Kidney epithelial cell (primary cell): ENCODE measurements at places on chromosomes 6 and 20.

- no peak for DNase-seq
Measured at GRCh38 chr20:56989516-56989915, 276.9 kb downstream of the BMP7 start.

DNA sequence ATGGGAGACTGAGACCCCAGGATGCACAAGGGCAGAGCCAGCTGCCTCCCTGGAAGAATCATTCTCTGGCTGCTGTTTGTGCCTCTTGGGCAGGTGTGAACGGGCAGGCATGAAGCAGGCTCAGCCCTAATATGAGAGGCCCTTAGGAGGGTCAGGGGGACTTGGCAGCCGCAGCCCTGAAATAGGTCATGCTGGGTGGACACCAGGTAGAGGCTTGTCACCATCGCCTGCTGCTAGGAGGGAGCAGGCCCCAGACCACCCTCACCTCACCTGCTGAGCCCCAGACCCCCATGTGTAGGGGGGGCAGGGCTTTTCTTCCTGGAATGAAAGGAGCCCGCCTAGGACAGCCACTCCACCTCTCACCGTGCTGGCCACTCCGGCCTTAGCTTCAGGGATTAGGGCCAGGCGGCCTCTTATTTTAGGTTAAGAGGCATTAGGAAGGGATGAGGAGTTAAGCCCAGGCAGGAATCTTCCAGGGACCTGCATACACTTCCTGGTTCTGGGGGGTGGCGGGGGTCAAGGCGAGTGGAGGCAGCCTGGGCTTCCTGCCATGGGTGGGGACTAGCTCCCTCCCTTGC, 92.4 kb downstream of the ASXL1 start:
- no peak for DNase-seq

DNA sequence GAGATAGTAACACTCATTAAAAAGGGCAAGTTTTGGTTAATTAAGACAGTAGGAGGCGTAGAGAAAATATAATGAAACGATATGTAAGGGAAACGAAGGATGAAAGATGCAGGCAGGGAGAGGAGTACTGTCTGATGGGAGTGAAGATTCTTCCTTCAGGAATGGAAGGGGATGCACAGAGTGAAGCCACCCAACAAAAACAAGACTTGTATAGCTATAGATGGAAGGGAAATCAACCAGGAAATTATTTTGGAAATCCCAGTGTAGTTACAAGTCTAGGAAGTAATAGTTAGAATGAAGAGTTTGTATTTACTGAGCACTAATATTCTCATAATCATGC, 19.7 kb upstream of the HLA-DRB1 start:
- DNase-seq = no peak

GRCh38 chr20:58092871-58093270, 135.6 kb downstream of the ANKRD60 start:
- no peak for DNase-seq

DNA sequence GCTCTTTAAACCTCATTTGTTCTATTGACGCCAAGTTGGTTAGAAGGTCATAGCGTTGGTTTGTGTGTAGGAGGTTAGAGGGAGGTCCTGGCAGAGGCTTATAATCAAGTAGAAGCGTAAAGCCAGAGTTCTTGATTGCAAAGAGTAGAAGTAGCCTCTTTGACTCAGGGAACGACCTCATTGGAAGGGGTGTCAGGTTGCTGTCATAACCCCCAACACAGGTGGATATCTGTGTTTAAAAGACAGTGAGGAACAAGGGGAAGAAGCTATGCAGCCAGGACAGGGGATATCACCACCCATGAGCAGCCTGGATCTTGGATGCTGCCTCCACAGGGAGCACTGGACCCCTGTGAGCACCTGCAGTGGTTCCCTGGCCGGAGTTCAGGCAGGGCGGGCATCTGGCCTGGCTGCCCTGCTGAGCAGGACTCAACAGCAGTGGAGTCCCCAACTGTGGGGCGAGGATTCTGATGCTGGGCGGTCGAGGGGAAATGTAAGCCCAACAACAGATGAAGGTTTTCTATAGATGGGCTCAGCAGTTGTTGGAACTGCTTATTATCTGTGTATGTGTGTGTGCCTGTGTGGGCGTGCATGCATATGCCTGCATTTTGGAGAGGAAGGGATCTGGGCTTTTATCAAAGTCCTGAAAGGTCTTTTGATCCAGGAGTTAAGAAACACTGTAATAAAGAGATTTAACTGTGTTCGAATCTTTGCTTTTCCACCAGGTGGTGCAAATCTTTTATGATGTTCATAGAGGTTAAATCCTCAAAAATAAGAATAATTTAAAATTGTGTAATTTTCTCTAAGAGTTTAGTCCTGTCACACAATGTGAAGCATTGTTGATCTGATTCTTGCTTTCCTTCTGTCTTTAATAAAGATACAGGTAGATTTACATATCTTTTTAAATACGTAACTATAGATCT, 27.7 kb downstream of the HIVEP1 start:
- DNase-seq = no peak

- no peak for DNase-seq
Measured at GRCh38 chr6:5278047-5278446, 16.7 kb downstream of the FARS2 start.

DNA sequence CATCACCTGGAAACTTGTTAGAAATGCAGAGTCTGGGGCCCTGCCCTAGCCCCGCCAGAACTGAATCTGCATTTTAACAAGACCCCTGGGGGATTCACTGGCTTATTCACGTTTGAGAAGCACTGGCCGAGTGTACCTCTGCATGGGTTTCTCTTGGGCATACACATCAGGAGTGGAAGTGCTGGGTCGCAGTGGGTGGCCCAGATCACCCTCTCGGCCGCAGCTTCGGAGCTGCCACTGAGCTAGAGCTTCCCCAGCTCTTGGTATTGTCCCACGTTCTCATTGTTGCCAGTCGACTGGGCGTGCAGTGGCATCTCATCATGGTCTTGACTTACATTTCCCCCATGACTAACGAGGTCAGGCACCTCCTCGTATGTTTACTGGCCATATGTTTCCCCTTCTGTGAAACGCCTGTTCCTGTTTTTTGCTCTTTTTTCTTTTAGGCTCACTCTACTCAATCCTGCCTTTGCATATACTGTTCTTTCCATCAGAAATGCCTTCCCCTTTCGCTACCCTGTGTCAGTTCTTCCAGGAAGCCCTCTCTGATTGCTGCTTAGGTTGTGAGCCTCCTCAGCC, 3.0 kb upstream of the DLGAP4 start:
- DNase-seq = no peak

DNA sequence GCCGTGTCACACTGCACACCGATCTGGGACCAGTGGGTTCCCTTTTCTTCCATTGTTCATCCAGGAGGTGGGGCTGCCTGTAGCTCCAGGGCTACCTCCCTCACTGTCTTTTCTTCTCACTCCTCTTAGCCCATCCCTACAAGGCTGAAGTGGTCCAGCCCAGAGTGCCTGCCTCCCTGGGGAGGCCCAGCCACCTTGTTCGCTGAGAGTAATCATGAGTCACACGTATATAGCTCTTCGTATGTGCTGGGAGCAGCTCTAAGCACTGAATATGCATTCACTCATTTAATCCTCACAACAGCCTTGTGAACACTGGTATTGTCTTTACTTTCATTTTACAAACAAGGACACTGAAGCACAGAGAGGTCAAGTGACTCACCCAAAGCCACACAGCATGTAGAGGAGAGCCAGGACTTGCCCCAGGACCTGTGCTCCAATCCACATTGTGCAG, 14.7 kb upstream of the CCDC167 start:
- no peak for DNase-seq

DNA sequence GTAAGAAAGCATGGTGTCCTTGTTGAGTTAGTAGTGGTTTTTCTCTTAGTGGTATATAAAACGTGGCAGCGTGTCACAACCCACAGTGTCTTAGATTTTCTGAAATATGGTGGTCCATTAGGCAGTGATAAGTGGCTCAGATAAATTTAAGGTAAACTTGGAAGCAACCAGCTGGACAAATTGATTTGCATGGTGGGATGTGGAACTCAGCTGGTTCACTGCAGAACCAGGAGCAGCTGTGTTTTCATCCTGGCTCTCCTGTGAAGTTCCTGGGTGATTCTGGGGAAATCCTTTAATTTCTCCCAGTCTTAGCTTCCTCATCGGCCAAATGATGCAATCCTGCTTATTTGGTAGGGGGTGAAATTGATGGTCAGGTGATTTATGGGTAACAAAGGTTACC, 32.9 kb upstream of the EEF1E1 start:
- DNase-seq = no peak

DNA sequence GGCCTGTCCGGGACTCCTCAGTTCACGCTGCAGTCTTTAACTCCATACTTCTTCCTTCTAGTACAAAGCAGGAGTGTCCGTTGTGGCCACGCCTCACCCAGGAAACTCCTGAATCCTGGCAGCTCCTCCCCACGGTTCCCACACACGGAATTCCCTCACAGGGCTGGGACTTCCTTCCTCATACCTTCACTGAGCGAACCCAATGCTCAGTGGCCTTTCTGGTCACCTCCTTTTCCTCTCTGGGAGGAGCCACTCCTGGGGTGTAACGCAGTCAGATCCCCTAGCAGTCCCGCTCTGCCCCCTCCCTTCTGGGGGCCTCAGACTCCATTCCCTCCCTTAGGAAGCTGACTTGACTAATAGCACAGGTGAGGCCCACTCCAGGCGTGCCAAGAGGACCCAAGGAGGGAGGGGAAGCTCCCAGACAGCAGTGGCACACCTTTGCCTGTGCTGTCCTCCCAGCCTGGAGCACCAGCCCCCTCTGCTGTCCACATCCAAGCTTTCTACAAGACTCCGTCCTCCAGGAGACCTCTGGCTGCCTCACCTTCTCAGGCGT, at the start of gene SLC52A3:
TSS of gene SLC52A3 (minus strand) at position 75 of the 553 bp plus-strand sequence. CDS start 2,726 bp downstream, outside the sequence.
- DNase-seq = peak; percentile 16

- DNase-seq = no peak
Measured at GRCh38 chr20:4465855-4466545, 255.7 kb upstream of the PRND start.

- DNase-seq = no peak
Measured at GRCh38 chr6:81204731-81205130, 547.8 kb downstream of the TENT5A start.

- DNase-seq = peak; percentile 1
Measured at GRCh38 chr20:46215913-46216707, 92.2 kb downstream of the CDH22 start.

DNA sequence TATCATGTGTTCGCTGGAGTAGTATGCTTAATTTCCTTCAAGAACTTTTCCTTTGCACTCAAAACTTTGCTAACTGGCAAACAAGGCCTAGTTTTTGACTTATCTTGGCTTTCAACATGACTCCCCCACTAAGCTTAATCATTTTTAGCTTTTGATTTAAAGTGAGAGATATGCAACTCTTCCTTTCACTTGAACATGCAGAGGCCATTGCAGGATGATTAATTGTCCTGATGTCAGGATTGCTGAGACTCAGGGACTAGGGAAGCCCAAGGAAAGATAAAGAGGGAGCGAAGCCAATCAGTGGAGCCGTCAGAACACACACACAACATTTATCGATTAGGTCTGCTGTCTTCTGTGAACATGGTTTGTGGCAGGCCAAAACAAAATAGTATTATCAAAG, 491.4 kb downstream of the CBLN4 start:
- no peak for DNase-seq

- DNase-seq = no peak
Measured at GRCh38 chr6:150510576-150510975, 89.1 kb upstream of the PLEKHG1 start.

DNA sequence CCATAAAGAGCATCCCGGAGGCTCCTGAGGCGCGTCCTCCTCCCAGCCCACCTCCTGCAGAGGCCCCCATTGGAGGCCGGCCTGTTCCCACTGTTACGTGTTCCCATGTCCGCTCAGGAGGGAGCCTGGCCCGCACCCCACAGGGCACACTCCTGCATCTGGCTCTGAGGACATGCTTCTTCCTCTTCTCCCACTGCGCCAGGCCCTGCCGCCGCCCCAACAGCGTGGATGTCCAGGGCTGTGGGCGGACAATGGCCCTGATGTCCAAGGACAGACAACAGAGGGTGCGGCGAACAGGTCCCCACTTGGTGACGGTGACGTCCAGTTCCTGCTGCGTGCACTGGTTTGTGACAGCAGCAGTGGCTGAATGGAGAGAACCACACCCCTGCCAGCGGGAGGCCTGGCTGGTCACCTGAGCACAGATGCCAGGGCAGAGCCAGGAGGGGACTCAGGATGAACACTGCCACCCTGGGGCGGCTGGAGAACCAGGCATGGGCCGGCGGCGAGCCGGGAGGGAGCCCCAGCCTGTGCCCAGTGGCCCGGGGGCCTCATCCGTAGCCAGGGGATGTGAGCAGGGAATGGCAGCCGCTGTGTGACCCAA, 26.6 kb downstream of the FRMD1 start:
- no peak for DNase-seq

GRCh38 chr6:20939161-20939775, 405.0 kb downstream of the CDKAL1 start:
- DNase-seq = no peak

- DNase-seq = no peak
Measured at GRCh38 chr6:152112491-152113261, 305.2 kb downstream of the ESR1 start.

DNA sequence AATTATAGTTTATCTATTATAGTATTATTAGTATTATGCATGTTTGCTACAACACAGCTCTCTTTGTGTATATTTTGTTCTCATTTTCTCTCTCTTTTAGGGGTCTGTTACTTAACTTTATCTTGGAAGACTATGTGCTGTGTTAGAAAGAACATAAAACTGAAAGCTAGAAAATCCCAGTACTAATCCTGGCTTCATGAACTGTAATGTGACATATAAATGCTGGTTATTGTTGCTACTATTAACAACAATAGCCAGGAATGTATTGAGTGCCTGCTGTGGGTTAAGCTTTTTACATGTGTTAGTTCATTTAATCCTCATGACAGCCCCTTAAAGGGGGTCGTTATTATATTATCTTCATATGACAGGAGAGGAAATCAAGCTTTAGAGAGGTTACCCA, 170.0 kb upstream of the DTNBP1 start:
- no peak for DNase-seq

DNA sequence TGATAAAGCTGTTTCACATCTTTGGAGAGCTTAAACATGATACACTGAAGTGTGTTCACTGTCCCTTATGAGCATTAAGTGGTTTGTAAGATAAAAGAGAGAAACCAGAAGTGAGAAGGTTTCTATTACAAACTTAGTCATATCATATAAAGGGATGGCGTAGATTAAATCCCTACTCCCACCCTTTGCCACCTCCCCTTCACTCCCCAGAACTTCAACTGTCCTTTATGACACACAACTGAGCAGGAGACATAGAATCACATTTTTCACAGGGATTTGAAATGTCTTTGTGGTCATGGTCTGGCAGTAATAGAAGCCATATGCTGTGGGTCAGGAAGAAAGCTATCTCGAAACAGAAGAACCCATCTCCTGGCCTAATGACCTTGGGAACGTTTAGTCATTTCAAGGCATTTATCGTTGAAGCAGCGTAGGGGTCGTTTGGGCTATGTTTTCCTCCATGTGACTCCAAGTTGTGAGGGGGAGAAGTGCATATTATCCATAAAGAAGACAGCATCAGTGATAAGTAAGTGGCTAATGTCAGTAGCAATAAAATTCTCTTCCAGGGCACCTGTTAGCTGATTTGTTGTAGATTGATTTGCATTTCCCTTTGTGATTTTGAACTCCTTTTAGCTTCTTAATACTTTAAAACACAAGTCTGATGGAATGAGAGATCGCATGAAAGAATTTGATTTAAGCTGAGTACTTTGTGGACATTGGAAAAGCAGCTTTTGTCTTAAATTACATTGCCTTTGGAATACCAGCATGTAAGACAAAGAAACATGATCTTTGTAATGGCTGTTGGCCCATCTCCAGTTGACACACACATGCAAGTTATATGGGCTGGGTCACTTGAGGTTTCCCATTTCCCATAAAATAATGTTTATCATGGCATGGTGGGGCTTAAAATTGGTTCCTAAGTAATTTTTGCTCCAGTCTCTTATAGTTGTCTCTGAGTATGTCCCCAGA, 501.5 kb upstream of the FLRT3 start:
- no peak for DNase-seq

GRCh38 chr6:11648889-11649288, 111.3 kb downstream of the TMEM170B start:
- DNase-seq = no peak
